Endothelial cell of coronary artery (primary cell): ENCODE measurements at places on chromosomes 1 and 21. TPM values are rescaled to one million over a fixed set of nuclear protein-coding genes. Genes with fewer than 3 reads are reported as not detected.

The INAVA gene
- under 0.01 TPM in 2 replicates for total RNA-seq

The CD53 gene
- not detected in 2 replicates for total RNA-seq

The PDZK1IP1 gene
- total RNA-seq, result 0.09 TPM in 1 of 2 replicates, not detected in the other

The CDCP2 gene
- total RNA-seq, result not detected in 2 replicates

The KCNQ4 gene
- total RNA-seq, result under 0.01 TPM in 1 of 2 replicates, not detected in the other

The RIMKLA gene
- under 0.01 TPM in 2 replicates for total RNA-seq

The RAVER2 gene
- 5.8 and 7.2 TPM in 2 replicates for total RNA-seq

The SMCP gene
- not detected in 2 replicates for total RNA-seq

The ACTA1 gene
- total RNA-seq, result not detected in 2 replicates

The LGR6 gene
- total RNA-seq, result under 0.01 TPM in 1 of 2 replicates, not detected in the other

The ZMPSTE24 gene
- 54.6 and 58.1 TPM in 2 replicates for total RNA-seq

The STUM gene
- total RNA-seq, result not detected in 2 replicates

The CASZ1 gene
- total RNA-seq, result 0.72 and 1.5 TPM in 2 replicates

The KLF17 gene
- not detected in 2 replicates for total RNA-seq

The FAM229A gene
- 0.81 and 1.6 TPM in 2 replicates for total RNA-seq

The HAO2 gene
- total RNA-seq, result not detected in 2 replicates

The TNFSF18 gene
- 14.1 and 17.4 TPM in 2 replicates for total RNA-seq

The HNRNPCL2 gene
- total RNA-seq, result not detected in 2 replicates

The GBP1 gene
- total RNA-seq, result 15.2 and 25.5 TPM in 2 replicates

The PPIE gene
- total RNA-seq, result 36.5 and 43.2 TPM in 2 replicates

The DNASE2B gene
- not detected in 2 replicates for total RNA-seq

The FMO1 gene
- not detected in 2 replicates for total RNA-seq

The NOS1AP gene
- 0.66 and 0.81 TPM in 2 replicates for total RNA-seq

The CSMD2 gene
- total RNA-seq, result 0.18 and 0.28 TPM in 2 replicates

The CZIB gene
- 40.3 and 47.2 TPM in 2 replicates for total RNA-seq

The OR2M3 gene
- not detected in 2 replicates for total RNA-seq

The F13B gene
- total RNA-seq, result not detected in 2 replicates

The OR2T35 gene
- total RNA-seq, result not detected in 2 replicates
